ENCODE measurements at places on chromosomes 11 and 22.
A peak's percentile ranks its signal among the peaks of the same experiment; 100 is the strongest.

- no peak for DNase-seq
Observed at GRCh38 chr22:49327411-49328117, 500.1 kb downstream of the BRD1 start.

DNA sequence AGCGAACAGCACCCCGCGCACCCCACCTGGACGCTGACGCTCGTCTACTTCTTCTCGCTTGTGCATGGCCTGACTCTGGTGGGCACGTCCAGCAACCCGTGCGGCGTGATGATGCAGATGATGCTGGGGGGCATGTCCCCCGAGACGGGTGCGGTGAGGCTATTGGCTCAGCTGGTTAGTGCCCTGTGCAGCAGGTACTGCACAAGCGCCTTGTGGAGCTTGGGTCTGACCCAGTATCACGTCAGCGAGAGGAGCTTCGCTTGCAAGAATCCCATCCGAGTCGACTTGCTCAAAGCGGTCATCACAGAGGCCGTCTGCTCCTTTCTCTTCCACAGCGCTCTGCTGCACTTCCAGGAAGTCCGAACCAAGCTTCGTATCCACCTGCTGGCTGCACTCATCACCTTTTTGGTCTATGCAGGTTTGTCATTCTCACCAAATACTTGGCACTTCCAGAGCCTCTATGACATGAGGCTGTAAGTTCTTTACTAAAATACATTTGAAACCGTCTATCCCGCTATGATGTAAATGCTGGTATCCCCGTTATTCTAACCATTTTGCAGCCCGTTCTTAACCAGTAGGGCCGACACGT is 535 bp downstream of the AQP11 start:
- DNase-seq, result no peak

DNA sequence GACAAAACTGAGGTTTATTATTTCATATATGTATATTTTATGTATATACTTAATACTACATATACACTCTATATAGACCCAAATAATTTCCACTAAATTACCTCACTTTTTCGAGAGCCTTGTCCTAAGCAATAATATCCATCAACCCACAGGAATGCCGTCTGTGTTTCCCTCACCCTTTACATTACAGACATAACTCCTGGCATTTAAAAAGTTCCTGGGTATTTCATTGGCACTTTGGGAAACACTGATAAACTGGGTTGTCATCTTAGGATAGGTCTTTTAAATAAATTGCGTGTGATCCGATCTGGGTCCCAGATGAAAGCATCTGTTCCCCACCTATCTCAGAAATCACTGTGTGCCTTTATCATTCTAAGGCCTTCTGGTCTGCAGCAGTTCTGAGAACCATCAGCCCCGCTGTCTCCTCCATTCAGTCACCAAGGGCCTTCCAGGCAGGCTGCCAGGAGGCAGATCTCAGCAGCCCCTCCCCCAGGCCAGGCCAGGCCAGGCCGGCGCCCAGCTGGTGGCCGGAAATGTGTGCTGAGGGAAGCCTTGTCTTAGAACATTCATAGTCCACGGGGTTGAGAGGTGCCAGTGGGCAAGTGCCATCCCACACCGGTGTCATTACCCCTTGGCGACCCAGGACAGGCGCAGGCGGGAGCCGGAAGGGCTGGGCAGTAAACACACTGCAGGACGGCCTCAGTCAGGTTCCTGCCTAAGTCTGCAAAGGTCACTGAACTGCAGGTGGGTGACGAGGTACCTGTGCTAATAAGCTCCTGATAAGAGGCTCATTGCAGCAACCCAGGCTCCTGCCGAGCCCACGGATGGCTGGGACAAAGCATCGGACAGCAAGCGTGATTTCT is 3.3 kb downstream of the FGF19 start:
- no peak for DNase-seq

- no peak for DNase-seq
Observed at GRCh38 chr11:80846979-80847378, 1406.1 kb upstream of the TENM4 start.

- DNase-seq, result no peak
Observed at GRCh38 chr11:66849501-66850234, 6.4 kb downstream of the RCE1 start.

DNA sequence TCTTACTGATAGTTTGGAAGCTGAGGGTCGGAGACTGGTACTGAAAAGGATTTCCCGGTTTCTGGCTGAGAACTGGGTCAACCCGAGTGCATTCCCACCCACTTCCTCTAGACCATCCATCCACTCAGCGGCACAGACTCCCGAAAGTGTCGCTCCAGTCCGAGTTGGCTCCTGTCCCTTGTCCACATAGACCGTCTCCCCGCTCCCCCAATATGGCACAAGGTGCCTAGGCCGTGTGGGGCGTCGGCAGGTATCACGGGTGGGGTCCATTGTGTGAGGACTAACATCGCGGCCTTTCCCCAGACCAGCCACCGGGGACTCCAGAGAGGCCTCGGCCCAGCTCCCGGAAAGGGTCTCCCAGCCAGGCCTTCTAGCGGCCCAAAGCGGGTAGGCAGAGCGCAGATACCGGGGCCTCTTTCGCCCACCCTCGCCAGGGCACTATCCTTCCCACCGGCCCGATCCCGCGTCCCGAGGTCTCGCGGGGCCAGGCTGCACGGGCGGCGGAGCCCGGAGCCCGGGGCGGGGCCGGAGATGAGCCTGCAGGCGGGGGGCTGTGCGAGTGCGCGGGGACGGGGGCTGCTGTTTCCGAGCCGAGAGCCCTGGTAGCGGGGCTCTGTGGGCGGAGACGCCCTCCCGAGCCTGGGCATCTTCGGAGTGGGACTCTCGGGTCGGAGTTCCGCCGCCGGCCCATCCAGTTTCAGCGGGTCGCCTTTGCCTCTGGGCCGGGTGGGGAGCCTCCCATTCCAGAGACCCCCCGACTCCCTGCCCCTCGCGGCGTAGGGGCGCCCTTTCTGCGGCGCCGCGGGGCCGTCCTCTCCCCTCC is 21.1 kb downstream of the SERPINH1 start:
- no peak for DNase-seq

DNA sequence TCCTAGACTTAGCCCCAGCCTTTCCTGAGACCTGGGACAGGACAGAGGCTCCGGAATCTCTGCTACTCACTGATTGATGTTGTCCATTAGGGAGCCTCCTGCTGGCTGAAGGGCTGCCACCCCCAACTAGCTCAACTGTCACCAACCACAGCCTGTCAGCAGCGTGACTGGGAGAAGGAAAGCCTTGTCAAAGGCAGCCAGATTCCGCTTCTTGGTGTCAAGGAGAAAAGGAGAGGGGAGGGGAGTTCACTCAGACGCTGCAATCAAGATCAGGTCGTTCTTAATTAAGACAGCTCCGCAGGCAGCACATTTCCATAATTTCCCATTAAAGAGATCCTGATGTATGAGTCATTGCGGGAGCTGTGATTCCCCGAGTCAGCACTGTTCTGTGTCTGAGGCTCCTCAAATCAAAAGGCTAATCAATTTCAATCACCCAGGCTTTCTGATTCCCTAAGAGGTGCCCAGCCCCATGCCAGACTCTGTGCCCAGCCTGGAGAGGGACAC is 152.8 kb upstream of the ZBED5 start:
- DNase-seq, result no peak

GRCh38 chr11:129215506-129216245 is 23.6 kb upstream of the ARHGAP32 start:
- no peak for DNase-seq

DNA sequence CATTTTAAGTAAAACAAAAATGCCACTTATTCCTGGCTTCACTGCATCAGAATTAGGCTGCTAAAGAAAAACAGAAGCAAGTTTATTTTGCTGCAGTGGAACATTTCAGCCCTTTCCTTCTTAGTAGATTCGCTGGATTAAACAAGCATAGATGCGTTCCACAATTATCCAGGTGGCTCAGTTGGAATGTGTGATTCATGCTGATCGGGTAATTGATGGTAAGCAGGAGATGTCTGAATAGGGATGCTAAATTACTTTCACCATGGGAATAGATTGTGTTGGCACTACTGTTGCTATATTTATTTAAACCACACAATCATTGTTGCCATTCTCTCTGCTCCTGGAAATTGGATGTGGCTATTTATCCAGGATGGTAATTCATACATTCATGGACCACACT is 440.1 kb upstream of the DDI1 start:
- no peak for DNase-seq

GRCh38 chr22:35634015-35634414 is 14.2 kb upstream of the APOL6 start:
- no peak for DNase-seq

- peak; percentile 94 for DNase-seq
Observed at GRCh38 chr11:14519917-14520746, at the start of gene PSMA1. TSS of gene PSMA1 (minus strand) at chr11:14520386. CDS start at chr11:14520299, 87 bp downstream.

- no peak for DNase-seq
Observed at GRCh38 chr22:41324821-41325528, 23.6 kb downstream of the ZC3H7B start.

DNA sequence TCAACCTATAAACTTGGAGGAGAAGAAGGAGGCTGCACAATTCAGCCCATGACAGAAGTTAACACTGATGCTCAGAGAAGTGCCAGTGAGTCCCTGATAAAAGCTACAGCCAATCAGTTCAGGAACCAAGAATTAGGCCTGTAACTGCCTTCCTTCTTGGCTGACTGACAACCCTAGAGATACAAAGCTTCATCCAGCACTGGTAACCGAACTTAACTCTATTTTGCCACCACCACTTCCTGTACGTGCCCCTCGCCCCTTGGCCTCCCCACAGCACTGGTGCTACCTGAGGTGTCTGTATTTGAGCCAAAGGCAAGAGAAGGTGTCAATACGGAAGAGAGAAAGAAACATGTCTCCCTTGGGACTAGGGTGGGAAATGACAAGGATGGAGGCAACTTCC is 40.1 kb upstream of the POU2AF1 start:
- DNase-seq, result no peak

DNA sequence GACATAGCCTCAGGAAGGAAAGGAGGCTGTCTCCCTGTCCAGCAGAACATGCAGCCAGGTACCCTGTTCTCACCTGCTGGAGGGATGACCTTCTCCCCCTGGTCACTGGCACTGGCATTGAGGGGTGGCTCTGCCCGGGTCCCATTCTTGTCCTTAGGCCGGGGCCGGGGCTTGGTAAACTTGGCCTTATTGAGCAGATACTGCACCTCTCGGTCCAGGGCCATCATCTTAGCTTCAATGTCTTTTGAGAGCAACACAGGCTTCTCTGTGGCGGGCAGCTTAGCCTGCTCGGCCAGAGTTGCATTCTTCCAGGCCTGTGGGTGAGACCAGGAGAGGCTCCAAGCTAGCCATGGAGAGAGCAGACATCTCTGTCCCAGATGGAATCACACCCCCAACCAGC is 10.5 kb downstream of the HYOU1 start:
- no peak for DNase-seq

GRCh38 chr22:20576445-20576816 is 69.0 kb downstream of the MED15 start:
- DNase-seq, result no peak

DNA sequence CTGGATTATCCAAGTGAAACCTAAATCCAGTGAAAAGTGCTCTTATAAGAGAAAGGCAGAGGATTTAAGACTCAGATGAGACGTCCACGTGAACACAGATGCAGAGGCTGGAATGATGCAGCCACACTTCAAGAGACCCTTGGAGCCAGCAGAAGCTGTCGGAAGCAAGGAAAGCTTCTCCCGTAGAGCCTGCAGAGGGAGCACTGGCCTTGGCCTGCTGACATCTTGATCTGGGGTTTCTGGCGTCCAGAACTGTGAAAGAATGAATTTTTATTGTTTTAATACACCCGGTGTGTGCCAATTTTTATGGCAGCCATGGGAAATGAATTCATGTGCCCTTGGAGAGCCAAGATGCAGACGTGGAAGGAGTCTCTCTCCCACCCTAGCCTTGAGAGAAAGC is 407.0 kb upstream of the B3GAT1 start:
- DNase-seq, result no peak

DNA sequence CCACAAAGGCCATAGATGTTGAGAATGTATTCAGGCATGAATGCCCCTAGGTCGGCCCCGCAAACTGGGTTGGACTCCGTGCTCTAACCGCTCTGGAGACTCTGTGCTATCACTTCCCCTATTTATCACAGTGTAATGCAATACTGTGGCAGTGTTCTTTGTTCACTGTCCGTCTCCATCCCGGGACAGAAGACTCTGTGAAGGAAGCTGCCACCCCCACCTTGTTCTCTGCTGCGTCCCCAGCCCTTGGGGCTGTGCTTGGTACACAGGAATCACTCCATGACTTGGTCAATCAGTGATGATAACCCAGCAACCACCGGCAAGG is 57.6 kb downstream of the TSPAN18 start:
- DNase-seq, result no peak

DNA sequence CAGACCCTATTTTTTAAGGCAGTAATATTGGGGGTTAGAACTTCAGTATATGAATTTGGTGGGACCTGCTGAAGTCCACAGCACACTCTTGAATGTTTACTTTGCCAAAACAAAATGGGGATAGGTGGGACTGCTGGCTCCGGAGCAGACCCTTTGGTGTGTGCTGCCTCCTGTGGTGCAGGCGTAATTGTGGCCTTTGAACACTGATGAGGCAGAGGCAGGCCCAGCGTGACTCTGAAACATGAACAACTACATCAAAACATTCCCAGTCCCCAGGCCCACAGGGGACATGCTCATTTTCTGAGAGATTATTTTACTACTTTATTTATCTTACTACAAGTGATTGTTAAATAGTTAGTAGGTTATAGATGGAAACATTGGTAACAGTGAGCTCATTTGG is 225.0 kb upstream of the TBCEL start:
- DNase-seq, result no peak

GRCh38 chr11:10158461-10158860 is 135.6 kb downstream of the SBF2 start:
- no peak for DNase-seq

GRCh38 chr22:24512043-24512442 is 16.9 kb downstream of the UPB1 start:
- no peak for DNase-seq

GRCh38 chr22:31244046-31244942 is 32.2 kb downstream of the LIMK2 start:
- no peak for DNase-seq

DNA sequence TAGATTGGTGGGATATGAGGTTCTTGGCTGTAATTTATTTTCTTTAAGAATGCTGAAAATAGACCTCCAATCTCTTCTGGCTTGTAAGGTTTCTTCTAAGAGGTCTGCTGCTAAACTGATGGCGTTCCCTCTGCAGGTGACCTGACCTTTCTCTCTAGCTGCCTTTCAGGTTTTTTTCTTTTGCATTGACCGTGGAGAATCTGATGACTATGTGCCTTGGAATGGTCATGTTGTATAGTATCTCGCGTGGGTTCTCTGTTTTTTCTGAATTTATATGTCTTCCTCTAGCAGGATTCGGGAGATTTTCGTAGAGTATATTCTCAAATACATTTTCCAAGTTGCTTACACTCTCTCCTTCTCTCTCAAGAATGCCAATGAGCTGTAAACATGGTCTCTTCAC is 122.2 kb downstream of the DDX10 start:
- no peak for DNase-seq

- DNase-seq, result no peak
Observed at GRCh38 chr22:17890245-17890671, 116.0 kb upstream of the BID start.

DNA sequence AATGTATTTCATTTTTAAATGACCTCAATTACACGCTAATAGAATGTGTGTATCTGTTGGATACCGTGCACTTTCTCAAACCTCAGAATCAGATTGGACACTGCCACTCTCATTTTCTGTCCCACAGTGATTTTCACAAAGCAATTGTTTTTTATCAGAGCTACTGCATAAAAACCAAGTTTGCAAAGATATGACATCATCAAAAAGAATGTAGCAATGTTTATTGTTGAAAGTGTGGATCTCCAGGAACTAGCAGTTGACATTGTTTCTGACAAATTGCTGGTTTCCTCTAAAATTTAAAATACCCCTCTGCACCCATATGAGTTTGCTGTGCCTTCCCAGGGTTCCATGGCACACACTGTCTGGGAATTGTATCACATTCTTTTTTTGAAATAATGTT is 362.7 kb upstream of the DDI1 start:
- no peak for DNase-seq
